ENCODE measurements at places on chromosomes 7 and 10.

- no peak for DNase-seq
Measured at GRCh38 chr7:40879941-40880543, 745.2 kb downstream of the SUGCT start.

- DNase-seq: no peak
Measured at GRCh38 chr7:38950309-38950708, 27.4 kb upstream of the POU6F2 start.

DNA sequence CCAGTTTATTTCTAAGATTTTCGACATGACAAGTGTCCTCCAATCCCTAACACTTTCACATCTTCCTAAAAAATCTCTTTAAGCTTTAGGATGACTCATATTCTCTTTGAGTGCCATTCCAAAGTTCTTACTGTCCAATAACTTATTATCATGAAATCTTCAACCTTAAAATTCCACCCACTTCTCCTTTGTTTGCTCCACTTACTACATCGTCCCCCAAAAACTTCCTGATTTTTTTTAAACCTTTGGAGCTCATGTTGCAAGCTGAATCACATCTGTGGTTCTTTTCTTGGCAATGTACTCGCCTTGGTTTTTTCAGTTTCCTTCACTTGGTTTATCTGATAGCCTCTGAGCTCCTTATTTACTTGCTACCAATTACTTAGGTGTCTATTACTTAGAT, 39.2 kb upstream of the JCAD start:
- DNase-seq: no peak

- no peak for DNase-seq
Measured at GRCh38 chr7:18189500-18190126, 162.0 kb upstream of the PRPS1L1 start.

DNA sequence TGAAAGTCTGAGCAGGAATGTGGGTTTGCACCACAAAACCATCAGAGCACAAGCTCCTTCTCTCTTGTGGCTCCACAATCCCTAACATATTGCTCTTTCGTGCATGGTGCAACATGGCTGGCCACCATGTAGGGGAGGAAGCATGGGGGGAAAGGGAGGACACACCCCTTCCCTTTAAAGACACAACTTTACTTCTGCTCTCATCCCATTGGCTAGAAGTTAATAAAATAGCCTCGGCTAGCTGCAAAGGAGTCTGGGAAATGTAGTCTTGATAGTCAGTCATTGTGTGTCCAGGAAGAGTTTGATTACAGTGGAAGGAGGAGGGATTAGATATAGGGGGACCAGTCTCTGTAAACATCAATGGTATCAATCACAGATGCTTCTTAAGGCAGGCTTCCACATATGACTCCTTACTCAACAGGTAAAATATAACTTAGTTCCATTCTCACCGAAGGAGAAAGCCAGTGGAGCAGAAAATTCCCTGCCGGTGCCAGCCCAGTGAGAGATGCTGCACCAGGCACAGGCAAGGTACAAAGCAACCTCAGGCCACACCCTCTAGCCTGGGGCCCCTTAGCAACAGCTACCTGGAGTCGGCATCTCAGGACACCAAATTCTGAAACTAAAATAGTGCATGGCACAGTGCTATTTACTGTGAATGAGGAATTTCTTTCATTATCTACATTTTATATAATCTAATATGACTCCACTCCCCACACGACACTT, 124.7 kb upstream of the CTBP2 start:
- no peak for DNase-seq

DNA sequence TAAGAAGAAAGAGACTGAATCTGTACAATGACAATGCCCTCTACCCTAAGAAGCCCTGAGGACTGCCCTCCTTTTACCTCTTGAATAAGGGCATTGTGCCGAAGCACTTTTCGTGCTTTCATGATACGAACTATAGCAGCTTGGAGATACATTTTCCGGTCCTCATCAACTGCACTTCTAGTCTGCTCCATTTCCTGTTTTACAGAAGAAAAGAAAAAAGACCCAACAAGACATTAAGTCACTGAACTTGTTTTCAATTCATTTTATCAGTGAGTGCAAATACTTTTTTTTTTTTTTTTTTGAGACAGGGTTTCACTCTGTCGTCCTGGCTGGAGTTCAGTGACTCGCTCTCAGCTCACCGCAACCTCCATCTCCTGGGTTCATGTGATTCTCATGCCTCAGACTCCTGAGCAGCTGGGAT, 78.4 kb downstream of the CUL2 start:
- no peak for DNase-seq

Data from stimulated activated CD8-positive, alpha-beta memory T cell treated with anti-CD3 and anti-CD28 coated beads, Interleukin-4, amount 100 ng/mL, for 4 hours (primary cell).